Stimulated activated CD8-positive, alpha-beta memory T cell treated with anti-CD3 and anti-CD28 coated beads, Interleukin-7, amount 100 ng/mL, for 24 hours (primary cell): ENCODE measurements at places on chromosomes 7 and 10.

DNA sequence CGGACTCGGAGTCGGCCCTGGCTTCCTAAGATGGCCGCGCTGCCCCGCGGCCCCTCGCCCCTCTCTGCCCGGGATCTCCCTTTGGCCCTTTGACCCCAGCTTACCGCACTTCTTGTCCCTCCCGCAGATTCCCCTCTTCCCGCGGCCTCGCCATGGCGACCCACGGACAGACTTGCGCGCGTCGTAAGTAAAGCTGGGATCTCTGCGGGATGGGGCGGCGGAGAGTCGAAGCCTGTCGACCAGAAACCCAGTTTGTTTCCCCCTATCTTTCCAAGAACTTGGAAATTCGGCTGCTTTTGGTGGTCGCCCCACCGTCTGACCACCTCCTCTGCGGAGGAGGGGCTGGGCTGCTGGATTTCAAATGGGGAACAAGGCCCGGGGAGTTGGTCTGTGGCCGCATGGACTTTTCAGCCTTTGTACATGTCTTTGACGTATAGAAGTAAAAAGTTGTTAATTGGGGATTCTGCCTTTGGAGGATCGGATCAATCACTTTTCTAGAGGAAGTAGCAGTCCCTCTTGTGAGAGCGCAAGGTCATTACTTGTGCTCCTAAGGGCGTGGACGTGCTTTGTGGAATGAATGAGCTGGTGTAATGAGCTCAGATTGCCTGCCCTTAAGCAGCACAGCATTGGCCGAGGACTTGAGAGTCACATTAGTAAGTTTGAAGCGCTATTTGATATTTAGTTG is 553 bp downstream of the VDAC2 start:
- no peak for DNase-seq

DNA sequence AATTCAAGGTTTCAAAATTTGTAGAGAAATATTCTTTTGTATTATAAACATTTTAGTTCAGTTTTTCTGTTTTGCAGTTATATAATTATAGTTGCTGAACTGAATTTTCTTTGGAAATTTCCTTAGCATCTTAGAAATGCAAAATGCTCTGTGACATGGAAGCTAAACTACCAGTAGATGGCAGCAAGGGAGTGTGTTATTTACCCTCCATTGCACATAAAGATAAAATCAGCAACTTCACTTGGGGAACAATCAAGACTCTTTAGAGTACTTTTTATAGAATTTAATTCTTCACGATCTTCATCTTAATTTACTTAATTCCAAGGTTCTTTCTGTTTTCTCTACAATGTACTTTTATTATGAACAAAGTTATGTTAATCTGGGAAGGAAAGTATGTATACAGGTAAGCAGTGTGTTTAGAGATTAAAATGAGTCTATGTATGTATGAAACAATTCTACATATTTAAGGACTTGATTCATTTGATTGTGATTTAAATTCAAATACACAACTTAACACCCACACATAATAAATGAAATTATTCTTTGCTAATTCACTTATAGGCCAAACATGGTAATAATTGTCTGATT is 404.2 kb downstream of the THSD7A start:
- DNase-seq, result no peak

- no peak for DNase-seq
Observed at GRCh38 chr7:77738871-77739270, 42.6 kb downstream of the RSBN1L start.

- no peak for DNase-seq
Observed at GRCh38 chr10:3133948-3134347, 38.6 kb downstream of the PITRM1 start.

DNA sequence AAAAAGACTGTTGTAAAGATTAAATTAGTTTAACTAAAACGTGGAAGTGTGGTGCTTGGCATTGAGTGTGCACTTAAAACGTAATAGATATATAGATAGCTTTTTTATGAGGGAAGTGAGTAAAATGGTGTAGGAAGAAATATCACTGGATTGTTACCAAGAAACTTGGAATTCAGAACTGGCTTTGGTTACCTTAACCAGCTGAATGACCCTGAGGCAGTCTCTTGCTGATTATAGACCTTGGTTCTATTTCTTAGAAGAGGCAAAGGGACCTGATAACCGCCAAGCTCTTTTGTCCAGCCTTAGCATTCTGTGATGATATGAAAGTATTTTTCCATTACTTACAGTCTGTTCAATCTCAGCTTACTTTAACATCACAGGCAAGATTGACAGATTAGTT is 3.8 kb downstream of the REEP3 start:
- no peak for DNase-seq

DNA sequence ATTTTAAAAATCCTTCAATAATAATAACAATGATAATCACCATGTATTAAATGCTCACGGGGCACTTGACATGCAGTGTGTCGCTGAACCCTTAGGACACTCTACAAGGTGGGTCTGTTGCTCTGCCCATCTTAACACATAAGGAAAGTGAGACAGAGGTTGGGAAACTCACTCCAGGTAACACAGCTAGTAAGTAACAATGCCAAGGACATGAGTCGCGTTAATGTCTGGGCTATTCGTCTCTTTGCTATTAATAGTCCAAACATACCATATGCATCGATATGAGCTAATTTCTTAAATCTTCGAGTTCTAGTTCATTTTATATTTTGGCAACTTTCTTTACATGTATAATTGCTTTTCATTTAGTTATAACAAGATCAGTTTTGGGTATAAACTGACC is 79.5 kb downstream of the BEND7 start:
- DNase-seq, result no peak

GRCh38 chr7:73515178-73515577 is 6.9 kb downstream of the BAZ1B start:
- DNase-seq, result no peak

DNA sequence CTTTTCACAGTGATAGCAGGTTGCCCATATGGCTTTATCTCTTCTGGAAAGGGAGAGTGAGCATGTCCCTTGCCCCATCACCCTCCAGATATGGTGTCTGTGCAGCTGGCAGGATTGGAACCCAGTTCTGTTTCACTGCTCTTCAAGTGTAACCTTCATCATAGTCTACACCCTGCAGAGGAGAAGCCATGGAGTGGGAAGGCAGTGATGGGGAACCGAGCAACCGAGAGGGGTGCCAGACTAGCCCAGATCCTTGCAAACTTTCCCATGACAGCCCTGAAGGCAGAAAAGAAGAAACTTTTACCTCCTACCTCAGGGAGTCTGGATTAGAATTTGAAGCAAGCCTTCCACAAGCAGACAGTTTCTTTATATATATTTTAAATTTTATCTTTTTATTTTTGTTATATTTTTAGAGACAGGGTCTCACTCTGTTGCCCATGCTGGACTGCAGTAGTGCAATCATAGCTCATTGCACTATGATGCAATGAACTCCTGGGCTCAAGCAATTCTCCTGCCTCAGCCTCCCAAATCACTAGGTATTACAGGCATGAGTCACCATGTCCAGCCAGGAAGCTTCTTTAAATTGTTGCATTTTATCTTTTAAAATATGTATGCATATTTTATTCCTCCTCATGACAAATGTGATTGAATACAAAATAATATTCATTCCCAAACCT is 133.3 kb downstream of the KCNMA1 start:
- DNase-seq, result no peak

DNA sequence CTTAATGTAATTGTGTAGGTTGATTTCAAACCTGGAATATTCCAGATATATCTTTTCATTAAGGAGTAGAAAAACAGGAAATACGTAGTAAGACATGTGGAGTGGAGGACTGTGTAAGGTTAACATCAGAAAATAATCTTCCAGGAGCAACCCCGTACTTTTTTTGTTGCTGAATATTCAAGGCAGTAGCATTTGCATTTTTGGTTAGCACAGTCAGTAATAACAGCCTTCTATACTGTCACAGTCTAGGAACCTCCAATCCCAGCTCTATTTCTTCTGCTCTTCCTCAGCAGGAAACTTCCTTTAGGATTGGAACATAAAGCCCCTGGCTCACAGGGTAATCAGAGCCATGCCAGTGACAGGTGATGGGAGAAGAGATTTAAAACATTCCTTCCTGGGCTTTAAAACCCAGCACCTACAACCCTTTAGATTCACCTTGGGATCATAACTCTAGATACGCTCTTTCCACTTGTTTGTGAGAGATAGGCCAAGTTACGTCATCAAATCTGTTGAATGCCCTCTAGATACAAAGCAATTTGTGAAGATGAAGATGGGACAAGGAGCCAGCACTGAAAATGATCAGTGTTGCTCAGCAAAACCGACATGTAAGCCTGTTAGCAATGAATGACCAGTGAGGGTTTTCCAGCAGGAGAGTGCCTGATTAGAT is 248.5 kb upstream of the NPY start:
- no peak for DNase-seq

- no peak for DNase-seq
Observed at GRCh38 chr7:100602889-100603725, 944 bp downstream of the PCOLCE start.

GRCh38 chr7:522071-522950 is 2.7 kb upstream of the PDGFA start:
- DNase-seq, result no peak

DNA sequence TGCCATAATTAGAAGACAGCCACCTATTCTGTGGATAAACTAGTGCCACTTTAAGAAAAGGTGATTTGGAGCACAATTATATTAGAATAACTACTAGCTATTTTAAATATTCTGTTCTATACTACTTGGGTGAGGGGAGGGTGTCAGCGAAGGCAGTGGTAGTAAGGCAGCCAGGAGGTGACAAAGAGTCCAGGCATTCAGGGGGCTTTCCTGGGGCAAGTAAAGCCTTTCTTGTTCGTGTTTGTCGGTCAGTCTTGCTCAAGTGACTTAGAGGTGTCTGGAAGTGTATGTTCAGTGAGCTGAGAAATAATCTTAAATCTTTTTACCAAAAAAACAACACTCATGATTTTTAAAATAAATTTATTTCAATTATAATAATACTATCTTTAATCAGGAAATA is 34.4 kb downstream of the ADD3 start:
- no peak for DNase-seq

DNA sequence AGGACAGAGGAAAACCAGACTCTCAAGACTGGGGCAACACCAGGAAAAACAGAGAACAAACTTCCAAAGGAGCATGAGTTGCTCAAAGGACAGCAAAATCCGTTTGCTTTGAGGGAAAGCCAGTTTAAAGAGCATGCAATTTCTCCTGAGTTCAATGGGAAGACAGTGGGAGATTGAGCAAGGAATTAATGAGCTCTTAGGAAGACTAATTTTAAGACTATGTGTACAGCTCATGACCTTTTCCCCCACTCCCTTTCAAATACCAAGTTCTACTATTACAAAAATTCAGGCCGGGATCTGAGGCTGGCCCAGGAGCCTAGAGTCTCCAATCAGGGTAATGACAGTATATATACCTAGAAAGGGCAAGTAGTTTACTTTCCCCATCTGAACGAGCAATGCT is 79.2 kb downstream of the EPDR1 start:
- DNase-seq, result no peak

- no peak for DNase-seq
Observed at GRCh38 chr7:7841027-7841426, 122.6 kb upstream of the RPA3 start.

- no peak for DNase-seq
Observed at GRCh38 chr7:1925973-1926907, 256.2 kb downstream of the ELFN1 start.

DNA sequence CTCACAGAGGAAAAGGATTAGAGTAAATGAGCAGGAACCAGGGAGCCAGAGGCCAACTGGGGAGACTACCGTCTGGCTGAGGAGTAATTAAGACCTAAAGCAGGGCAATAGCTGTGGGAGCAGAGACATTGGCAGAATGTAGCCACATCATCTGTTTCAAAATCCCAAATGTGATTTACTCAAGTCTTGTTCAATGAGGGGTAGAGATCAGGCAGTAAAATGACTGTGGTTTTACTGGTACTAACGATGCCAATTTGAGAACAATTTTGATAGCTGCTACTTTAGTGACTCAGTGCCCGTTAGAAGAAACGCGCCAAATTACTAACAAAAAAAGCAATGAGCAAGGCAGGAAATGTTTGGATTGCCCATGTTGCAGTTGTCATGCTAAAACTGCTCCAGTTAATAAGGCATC is 12.7 kb upstream of the MIOS start:
- no peak for DNase-seq

DNA sequence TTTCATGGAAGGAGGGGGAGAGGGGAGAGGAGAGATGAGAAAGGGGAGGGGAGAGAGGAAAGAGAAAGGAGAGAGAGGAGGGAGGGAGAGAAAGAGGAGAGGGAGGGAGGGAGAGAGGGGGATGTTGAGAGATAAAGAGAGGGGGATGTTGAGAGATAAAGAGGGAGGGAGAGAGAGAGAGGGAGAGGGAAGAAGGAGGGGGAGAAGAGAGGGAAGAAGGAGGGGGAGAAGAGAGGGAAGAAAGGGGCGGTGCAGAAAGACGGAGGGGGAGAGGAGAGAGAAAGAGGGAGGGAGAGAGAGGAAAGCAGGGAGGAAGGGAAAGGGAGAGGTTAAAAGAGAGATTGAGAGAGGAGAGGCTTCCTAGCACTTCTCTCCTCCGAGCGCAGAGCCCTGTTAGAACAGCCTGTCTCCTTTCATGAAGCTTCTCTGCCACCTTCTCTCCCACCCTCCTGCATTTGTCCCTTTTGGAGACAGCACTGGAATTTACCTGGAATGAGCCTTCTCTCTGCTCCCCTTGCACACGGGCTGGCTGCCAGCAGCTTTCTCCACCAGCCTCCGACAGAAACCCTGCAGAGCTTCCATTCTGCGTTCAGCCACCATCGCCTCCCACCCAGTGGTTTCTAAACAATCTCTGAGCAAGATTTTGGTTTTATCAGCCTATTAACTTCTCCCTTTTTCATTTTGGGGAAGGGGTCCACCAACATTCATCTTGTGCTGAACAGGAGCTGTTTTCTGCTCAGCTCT is 74.0 kb upstream of the CARD11 start:
- no peak for DNase-seq

GRCh38 chr7:98134420-98135228 is 28.0 kb downstream of the LMTK2 start:
- no peak for DNase-seq

DNA sequence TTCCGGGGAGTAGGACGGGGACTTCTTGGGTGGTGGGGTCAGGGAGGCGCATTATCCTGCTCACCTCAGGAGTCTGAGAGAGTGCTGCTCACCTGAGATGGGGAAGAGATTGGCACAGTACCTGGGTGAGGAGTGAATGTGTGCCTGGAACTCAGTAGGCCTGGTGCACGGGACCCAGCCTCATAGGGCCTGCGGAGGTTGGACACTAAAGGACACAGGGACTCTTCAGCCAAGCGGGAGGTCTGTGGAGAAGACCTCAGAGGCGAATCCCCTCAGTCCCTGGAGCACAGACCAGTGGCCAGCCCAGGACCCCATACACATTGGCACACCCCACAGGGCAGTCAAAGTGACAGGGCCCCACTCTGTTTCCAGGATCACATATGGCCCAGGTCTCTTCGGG is 73.2 kb downstream of the OAT start:
- no peak for DNase-seq

GRCh38 chr10:803041-803741 is 113.7 kb upstream of the DIP2C start:
- DNase-seq, result no peak
